ENCODE measurements at places on chromosomes 4 and X.

DNA sequence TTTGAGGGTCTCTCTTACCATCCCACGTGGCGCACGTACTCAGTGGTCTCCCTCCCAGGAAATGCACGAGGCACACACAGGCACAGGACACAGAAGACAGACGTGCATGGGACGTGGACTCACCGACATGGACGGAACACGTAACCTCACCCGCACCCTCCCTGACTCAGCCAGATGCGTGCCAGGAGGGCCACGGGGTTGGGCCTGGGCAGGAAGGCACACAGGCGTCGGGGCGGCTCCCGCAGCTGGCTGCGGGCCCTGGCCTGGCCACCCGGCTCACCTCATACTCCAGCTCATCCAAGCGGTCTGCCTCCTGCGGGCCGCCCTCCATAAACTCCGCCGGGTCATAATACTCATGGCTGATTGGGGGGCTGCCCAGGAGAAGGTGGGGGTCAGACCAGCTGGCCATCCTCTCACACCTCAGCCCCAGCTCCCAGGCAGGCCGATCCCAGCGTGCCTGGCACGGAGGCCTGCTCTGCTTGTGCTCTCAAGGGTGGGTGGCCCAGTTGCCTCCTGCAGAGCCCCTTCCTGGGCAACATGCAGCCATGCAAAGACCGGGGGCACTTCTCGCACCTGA, 12.6 kb downstream of the SSR4 start:
- no peak for DNase-seq

- DNase-seq = no peak
These were observed 219.8 kb upstream of the GYPA start for GRCh38 chr4:144360146-144360793.

DNA sequence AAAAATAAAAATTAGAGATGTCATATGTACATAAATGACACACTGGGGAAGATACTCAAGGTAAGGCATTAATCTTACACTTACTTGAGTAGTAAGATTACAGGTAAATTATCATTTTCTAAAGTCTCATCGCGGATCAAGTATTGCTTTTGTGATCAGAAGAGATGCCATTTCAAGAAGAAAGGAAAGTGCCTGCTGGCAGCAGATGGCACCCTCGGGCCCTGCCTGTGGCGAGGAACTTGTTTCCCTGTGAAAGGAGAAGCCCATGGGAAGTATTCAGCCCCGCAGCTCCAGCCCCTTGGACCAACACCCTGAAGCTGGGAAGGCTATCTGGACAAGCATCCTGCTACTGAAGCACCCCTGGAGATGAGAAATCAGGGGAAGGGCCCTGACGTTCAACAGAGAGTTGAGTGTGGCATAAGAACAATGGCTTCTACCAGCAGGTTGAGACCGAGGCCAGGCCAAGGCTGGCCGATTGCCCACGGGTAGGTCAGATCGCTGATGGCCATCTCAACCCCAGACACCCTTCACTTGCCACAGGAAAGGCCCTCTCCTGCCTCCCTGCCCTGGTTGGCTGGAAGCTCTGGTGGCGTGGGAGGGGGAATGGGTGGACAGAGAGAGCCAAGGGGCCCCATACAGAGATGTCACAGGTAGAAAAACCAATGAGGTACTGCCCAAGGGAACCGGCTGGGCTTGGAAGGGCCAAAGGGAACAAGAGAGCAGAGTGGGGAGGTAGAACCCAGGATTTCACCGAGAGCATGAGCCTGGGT, 18.8 kb upstream of the MXD4 start:
- DNase-seq = no peak

GRCh38 chrX:50814701-50815100, 707 bp upstream of the SHROOM4 start:
- DNase-seq = no peak

DNA sequence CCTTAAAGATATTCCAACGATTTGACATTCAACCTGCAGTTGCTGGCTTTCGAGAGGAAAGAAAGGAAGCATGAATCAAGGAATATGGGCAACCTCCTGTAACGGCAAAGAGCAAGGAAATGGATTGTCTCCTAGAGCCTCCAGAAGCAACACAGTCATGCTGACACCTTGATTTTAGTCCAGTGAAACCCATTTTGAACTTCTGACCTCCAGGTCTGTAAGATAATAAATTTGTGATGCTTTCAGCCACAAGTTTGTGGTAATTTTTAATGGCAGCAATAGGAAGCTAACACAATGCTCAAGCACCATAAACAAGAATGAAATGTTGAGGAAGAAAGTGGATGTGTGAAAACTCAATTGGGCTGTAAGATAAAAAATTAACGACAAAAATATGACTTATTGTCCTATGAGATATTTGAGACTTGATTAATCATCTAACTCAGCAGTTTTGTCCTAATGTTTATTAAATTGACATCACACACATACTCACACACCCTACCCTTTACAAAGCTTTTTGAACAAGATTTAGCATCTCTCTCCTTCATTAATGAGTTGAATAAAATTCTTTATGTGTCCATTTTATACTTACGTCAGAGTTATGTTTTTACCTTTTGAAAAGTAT, 857.2 kb upstream of the INTU start:
- DNase-seq = no peak

GRCh38 chr4:126898815-126899214, 733.9 kb upstream of the INTU start:
- no peak for DNase-seq
